ENCODE measurements at places on chromosomes 11 and 22.

- DNase-seq, result peak; percentile 78
Observed at GRCh38 chr11:92224407-92225124, at the start of gene FAT3. Gene FAT3, plus strand, starts transcription at chr11:92224818. Its CDS starts 127,295 bp downstream, at chr11:92352113.

DNA sequence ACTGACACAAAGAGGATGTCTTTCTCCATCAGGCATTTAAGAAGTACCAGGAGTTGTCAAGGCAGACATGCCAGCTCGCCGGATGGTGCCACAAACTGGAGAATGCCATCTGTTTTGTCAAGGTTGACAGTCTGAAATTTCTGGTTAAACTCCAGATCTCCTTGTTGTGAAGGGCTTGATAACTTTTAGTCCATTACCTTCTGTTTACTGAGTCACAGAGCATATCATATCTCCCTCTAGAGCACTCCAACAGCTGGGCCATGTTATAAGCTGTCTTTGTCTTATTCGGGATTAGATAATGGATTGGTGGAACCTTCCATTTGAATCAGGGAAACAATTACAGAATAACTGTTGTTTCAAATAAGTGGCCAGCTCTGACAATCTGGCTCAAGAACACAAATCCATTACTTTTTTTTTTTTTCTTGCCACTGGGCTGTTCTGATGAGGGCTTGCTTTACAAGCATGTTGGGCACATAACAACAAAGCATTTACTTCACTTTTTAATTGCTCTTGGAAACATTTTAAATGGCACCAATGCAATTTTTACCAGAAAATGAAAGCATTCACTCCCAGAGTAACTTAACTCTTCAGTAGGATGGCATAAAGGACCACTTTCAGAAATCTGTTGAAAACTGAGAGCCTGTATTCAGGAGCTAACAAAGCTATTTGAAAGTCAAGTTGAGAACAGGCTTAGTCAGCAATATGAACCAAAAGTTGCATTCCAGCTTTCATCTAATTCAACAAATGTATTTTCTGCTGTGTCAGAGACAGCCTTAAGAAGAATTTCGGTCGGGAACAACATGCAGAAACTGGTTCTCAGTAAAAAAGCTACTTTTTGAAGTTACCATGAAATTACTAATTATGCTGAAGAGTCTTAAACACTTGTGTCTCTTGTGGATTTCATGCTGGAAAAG lies 227.6 kb upstream of the PITPNB start:
- no peak for DNase-seq

DNA sequence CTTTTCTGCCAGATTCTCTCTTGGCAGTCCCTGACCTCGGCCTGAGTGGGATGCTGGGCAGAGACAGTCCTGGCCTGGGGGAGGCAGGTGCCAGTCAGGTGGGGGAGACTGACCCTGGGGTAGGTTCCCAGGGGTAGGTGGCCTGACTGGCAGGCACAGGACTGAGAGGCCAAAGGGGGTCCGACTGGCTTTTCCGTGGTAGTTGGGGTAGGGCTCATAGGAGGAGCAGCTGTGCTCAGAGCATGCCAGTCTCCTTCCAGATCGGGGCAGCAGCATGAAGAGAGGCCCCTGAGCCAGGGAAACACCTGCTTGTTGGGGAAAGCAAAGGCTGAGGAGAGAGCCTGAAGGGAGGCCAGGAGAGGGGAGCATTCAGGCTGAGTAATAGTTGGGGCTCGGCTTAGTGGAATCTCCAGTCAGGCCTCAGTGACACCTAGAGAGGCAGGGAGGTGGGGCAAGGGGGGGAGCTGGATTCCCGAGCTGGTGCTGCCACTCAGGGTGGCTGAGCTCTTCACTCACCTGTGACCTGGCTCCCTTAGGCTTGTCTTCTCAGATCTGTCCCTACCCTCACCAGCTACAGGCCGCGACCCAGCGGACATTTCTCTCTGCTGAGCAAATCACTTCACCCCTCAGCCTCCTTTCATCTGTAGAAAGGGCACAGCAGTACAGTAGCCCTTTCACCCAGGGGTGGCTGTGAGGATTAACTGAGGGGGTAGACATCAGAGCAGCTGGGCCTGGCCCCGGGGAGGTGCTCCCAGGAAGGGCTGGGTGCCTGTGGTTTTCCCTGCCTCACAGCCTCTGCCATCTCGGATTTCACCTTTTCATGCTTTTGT lies 26.2 kb downstream of the MCM5 start:
- peak; percentile 37 for DNase-seq

DNA sequence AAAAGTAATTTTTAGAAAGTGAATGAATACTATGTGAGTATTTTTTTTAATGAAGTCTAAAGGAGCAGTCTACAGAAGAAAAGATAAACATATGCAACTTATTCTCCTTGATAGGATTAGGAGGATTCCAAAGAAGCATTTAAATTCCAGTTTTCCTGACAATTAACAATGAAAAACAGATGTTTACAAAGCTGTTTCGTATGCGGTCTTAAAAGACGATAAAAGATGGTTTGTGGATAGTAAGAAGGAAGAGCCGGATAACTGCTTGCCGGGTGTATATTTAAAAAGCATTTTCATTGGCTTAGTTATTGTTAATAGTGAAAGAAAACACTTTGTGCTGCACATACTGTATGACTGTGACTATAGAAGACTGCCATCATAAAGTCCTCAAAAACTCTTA lies 120.0 kb upstream of the C11orf58 start:
- no peak for DNase-seq

DNA sequence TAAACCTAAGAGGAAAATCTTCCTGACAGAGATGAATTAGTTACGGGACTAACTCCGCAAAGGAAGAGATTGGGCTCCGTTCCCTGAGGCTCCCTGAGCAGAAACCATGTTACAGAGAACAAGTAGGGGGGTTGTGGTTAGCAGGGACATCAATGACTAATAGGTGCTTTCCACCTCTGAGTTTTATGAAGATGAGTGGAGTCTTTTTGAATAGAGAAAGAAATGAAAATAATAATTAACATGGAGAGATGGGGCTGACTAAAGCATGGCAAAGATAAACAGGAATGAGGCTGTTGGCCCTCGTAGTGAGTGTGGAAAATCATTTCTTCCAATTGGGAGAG lies 47.5 kb upstream of the PICALM start:
- peak; percentile 87 for DNase-seq

GRCh38 chr11:39374963-39375698 lies 2084.3 kb downstream of the LRRC4C start:
- DNase-seq, result peak; percentile 7

GRCh38 chr11:90288212-90288821 lies 65.5 kb upstream of the CHORDC1 start:
- peak; percentile 1 for DNase-seq

DNA sequence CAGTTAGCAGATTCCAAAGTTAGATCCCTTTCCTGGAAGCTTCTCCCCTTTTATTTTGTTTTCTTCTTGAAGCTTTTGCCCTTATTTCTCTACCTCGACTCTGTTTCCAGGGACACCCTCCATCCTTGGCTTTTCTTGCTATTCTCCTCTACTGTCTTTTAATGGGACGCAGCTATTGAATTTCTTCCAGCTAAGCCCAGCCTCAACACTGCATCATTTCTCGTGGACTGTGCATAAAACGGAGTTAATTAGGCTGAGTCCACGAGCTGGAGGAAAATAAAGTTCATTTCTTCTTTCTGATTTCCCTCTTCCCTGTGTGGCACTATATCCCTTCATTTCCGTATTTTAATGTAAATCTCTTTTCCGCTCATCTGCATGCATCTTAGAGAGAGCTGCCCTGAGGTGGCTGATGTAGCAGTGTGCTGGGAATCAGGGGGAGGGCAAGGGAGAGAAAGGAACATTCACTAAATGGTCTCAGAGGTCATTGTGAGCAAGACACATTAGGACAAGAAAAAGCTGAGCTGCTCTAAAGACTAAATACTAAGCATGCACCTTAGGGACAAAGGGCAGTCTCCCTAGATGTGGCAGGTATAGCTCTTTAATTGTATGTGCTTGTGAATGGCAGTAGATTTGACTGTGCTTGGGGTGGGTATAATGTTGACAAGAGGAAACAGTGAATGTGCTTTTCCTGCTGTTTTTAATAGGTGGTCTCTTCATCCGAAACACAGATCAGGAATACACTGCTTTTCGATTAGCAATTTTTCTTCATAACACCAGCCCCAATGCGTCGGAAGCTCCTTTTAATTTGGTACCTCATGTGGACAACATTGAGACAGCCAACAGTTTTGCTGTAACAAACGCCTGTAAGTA lies 1.9 kb downstream of the GRIA4 start:
- no peak for DNase-seq

Data from EL (cell line).